ENCODE measurements at places on chromosomes 11 and 22. TPM values are rescaled to one million over a fixed set of nuclear protein-coding genes. Genes with fewer than 3 reads are reported as not detected.

BIK gene
- 1.7 TPM for total RNA-seq

VPREB1 gene
- total RNA-seq: not detected

DNA sequence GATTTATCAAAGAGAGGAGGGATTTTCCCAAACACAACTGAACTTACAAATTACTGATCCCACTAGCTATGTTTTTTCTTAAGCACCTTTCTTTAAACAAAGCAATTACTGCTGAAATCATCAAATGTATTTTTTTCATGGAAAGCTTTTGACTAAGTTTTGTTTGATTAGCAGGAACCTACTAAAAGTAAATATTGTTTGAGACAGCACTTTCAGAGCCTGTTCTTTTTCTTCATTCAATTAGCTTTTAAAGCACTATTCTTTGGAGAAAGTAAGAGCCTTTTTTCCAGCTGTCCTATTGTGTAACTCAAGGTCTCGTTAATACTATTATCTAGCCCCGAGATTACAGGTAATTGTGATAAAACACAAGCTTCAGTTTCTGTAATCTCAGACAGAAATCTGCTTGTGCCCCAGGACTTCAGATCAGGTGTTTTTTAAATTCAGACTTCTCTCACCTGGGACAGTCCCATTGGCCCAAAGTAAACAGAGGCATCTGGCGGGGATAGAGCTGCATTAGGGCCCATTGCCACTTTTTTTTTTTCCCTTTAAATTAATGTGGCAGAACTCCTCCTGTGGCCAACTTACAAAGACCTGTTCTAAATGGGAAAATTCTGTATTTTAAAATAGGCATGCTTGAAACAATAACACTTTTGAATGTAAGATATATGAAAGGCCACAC lies 11.0 kb downstream of the CSTPP1 start:
- no peak for DNase-seq

GRCh38 chr11:116072133-116072532 lies 567.9 kb upstream of the CADM1 start:
- DNase-seq: no peak

- no peak for DNase-seq
Observed at GRCh38 chr22:39685336-39686177, 115.0 kb downstream of the CACNA1I start.

DNA sequence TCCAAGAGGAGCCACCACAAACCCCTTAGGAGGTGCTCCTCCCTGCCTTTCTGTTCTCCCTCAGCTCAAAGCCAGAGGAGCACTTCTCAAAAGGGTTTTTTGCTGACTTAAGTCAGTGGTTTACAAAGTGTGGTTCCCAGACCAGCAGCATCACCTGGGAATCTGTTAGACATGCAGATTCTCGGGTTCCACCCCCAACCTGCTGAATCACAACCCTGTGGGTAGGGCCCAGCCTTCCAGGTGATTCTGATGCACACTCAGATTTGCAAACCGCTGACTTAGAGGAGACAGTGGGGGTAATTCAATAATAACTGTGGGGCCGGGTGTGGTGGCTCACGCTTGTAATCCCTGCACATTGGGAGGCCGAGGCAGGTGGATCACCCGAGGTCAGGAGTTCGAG lies 22.8 kb downstream of the CREB3L1 start:
- DNase-seq: no peak
